ENCODE measurements at places on chromosomes 1 and 21.

- no peak for DNase-seq
These were observed 19.5 kb upstream of the PSMB2 start for GRCh38 chr1:35660581-35661473.

GRCh38 chr1:8082945-8083344 is 56.8 kb upstream of the ERRFI1 start:
- no peak for DNase-seq

DNA sequence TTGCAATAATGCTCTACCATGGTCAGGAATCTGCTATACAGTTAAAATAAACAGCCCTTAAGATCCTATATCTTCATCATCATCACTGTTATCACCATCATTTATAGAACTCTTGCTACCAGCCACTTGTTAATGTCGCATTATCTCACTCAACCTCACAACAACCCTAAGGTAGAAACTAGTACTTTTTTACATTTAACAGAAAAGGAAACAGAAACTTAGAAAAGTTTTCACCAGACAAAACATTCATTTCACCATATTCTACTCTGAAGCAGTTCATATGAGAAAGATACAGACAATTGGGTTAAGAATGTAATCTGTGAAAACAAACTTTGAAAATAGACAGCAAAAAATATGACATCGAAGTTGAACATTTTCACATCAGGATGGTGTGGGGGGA is 262.6 kb downstream of the ATG4C start:
- DNase-seq, result no peak

GRCh38 chr1:32767641-32768040 is 49.5 kb downstream of the YARS1 start:
- DNase-seq, result no peak

DNA sequence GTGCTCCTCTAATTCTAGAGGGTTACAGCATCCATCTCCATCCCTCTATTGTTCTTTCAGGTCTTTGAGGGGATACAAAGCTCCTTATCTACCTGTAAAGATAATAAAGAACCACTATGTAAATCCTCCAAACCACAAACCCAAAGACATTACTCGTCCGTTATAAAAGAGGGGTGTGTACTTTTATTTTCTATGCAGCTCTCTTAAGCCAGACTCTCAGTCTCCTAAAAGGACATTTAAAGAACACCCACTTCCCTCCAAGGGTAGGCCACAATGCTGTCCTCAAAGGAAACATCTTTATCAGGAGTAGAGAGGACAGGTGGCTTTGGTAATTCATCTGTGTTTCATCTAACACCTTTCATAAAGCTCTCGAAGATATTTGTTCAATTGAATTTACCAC is 67.9 kb upstream of the DYNLT5 start:
- no peak for DNase-seq

- no peak for DNase-seq
These were observed 543.0 kb upstream of the PLXNA2 start for GRCh38 chr1:208787219-208787618.

All from stimulated activated CD4-positive, alpha-beta T cell treated with anti-CD3 and anti-CD28 coated beads, Interleukin-1b, Interleukin-23, amount 100 ng/mL, for 24 hours (primary cell).